IMR-90 (cell line): ENCODE measurements at places on chromosomes 7 and 10. TPM values are rescaled to one million over a fixed set of nuclear protein-coding genes. Genes with fewer than 3 reads are reported as not detected.

LRRC18 gene
- not detected in 2 replicates for total RNA-seq

TUBGCP2 gene
- 65.0 and 72.6 TPM in 2 replicates for total RNA-seq

SAMD9L gene
- total RNA-seq: 4.1 and 6.4 TPM in 2 replicates

MAT1A gene
- total RNA-seq: not detected in 2 replicates

MEIG1 gene
- total RNA-seq: not detected in 2 replicates

FAM241B gene
- total RNA-seq: 0.18 and 0.28 TPM in 2 replicates

BAG3 gene
- total RNA-seq: 5.4 and 5.8 TPM in 2 replicates

NUTM2E gene
- total RNA-seq: not detected in 2 replicates

TNS3 gene
- total RNA-seq: 58.9 and 64.3 TPM in 2 replicates

BMPER gene
- total RNA-seq: 7.5 and 7.9 TPM in 2 replicates

CALML3 gene
- not detected in 2 replicates for total RNA-seq

FAM24B gene
- total RNA-seq: 1.6 and 2.2 TPM in 2 replicates

NPSR1 gene
- total RNA-seq: not detected in 2 replicates

ZPBP gene
- total RNA-seq: not detected in 2 replicates

HSPA12A gene
- total RNA-seq: 16.1 and 18.6 TPM in 2 replicates

CALD1 gene
- total RNA-seq: 487 and 532 TPM in 2 replicates

NEUROD6 gene
- not detected in 2 replicates for total RNA-seq

CDC14C gene
- total RNA-seq: under 0.01 TPM in 2 replicates

ADRB1 gene
- total RNA-seq: not detected in 2 replicates

PRF1 gene
- not detected in 2 replicates for total RNA-seq

GRCh38 chr7:36192053-36192824, 39.2 kb downstream of the EEPD1 start:
- peak overlapping the region; percentile 83 for H3K27ac ChIP-seq
- H3K4me1 ChIP-seq: peaks cover 32% of the 10 kb centered on the region
- DNase-seq: peak; percentile 98
- no peaks in the 10 kb centered on the region for H3K27me3 ChIP-seq

DNA sequence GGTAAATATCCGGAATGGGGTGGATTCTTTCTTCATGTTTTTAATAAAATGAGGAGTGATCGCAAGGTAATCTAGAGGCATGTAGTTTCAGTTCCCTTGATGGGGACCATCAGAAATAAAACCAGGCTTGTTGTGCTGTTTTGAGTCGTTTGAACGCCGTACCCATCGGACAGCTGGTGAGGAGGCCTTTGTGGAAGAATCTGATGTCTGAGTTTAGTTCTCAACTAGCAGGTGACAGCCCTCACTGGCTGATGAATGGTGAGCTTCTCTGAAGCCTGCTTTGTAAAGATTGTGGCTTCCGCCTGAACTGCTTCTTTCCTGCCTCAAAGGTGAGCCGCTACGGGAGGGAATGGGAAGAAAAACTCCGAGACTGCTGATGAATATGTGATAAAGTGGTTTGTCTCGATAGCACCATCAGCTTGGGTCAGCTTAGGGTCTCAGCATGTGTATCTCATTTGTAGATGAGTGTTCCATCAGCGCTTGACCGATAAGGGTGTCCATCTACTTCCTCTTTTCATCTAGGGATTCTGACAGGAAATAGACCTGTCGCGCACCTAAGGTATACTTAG, 977 bp downstream of the TMEM248 start:
- peak overlapping the region; percentile 50 for H3K4me3 ChIP-seq
- no peaks in the 10 kb centered on the region for H3K27me3 ChIP-seq
- no peaks in the 10 kb centered on the region for H3K4me1 ChIP-seq
- DNase-seq: no peak

DNA sequence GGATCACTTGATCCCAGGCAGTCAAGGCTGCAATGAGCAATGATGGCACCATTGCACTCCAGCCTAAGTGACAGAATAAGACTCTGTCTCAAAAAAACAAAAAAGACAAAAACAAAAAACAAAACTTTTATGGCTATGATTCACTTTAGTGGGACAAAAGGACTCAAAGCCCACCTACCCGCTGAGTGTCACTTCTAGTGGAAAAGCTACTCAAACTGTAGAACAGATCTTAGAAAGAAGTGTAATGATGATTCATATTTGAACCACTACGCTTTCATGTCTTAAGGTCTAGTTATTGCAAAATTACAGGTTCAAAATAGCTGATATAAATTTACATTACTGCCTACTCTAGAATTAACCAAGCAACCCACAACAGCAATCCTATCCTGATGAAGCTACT, 47.1 kb upstream of the OTUD1 start:
- no peaks in the 10 kb centered on the region for H3K27me3 ChIP-seq
- H3K4me1 ChIP-seq: no peaks in the 10 kb centered on the region
- H3K36me3 ChIP-seq: no peaks in the 10 kb centered on the region
- no peak overlapping the region for H3K4me3 ChIP-seq
- DNase-seq: no peak

- H3K27ac ChIP-seq: no peak overlapping the region
- H3K4me3 ChIP-seq: no peak overlapping the region
- H3K36me3 ChIP-seq: no peaks in the 10 kb centered on the region
- H3K27me3 ChIP-seq: no peaks in the 10 kb centered on the region; the same call in 1 of the 2 replicates
- no peaks in the 10 kb centered on the region for H3K4me1 ChIP-seq
These were observed 135.6 kb upstream of the RET start for GRCh38 chr10:42941295-42941644.

GRCh38 chr7:14085901-14086300, 96.4 kb upstream of the ETV1 start:
- H3K4me3 ChIP-seq: no peak overlapping the region
- H3K27ac ChIP-seq: no peak overlapping the region
- DNase-seq: no peak
- no peaks in the 10 kb centered on the region for H3K27me3 ChIP-seq
- H3K36me3 ChIP-seq: no peaks in the 10 kb centered on the region
- no peaks in the 10 kb centered on the region for H3K4me1 ChIP-seq

DNA sequence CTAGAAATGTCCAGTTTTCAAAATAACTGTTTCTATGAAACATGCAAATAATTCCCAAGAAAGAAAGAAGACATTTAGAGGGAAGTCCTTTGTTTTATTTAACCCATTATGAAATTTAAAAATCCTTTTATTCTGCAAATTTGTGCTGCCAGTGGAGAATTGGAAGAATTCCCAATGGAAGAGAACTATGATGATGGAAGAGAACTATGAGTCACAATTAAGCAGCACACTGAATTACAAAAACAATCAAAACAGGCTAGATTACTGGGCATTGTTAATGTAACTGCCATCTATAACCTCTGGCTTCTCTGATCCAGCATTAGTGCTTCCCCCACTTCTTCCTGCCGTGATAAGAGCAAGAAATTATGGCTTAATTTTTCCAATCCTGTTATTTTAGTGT, 126.2 kb upstream of the FEZF1 start:
- H3K4me3 ChIP-seq: no peak overlapping the region
- no peak for DNase-seq
- no peaks in the 10 kb centered on the region for H3K27me3 ChIP-seq
- H3K4me1 ChIP-seq: no peaks in the 10 kb centered on the region

- no peak for DNase-seq
- H3K27ac ChIP-seq: no peak overlapping the region
- H3K4me1 ChIP-seq: no peaks in the 10 kb centered on the region
- H3K4me3 ChIP-seq: no peak overlapping the region
These were observed 38.3 kb upstream of the SFMBT2 start for GRCh38 chr10:7449063-7449695.

GRCh38 chr7:123198111-123198510, 1.7 kb downstream of the SLC13A1 start:
- DNase-seq: no peak
- H3K27me3 ChIP-seq: no peaks in the 10 kb centered on the region
- no peak overlapping the region for H3K27ac ChIP-seq
- H3K4me1 ChIP-seq: no peaks in the 10 kb centered on the region

DNA sequence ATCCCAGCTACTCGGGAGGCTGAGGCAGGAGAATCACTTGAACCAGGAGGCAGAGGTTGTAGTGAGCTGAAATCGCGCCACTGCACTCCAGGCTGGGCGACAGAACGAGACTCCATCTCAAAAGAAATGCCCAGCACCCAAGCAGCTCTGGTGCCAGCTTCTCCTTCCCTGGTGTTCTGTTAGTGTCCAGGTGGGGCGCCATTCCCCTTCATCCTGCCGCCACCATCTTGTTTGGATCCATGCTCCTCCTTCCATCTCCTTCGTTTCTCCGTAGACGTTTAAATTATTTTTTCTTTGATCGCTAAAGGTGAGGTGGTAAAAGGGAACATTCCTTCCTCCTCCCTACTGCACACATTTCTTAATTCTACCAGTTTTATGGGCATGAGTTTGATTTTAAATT, 30.3 kb downstream of the PROSER2 start:
- no peaks in the 10 kb centered on the region; the same call in none of the 2 replicates for H3K36me3 ChIP-seq
- H3K27ac ChIP-seq: no peak overlapping the region
- no peak for DNase-seq
- H3K27me3 ChIP-seq: no peaks in the 10 kb centered on the region
- no peak overlapping the region for H3K4me3 ChIP-seq

DNA sequence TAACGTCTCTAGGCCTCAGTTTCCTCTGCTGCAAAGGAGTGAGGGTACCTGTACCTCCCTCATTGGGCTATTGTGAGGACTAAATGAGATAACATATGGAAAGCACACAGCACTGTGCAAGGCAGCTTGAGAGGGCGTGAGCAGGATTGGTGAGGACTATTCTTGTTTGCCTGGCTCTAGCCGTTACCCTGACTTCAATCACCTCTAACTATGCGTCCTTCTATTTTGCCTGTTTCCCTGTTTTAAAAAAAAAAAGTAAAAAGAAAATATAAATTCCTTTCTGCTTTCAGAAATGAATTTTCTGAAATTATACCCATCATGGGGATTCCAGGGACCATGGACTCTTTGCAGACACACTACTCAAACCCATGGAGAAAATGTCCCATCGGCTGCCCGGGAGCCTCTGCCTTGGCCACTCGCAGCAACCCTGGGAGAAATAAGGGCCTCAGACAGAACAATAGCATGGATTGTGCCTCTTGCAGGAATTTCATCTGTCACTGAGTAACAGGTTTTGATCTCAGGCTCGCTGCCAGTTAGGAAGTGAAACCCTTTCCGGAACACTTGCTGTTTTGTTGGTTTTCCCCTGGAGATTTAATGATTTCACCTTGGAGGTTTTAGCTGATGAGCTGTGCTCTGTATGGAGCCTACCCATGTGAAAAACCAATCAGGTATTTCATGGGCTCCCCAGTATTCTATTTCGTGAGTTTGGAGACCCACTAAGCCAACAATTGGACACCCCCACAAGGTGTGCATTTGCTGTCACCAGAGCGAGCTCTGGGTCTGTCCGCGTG, 55.6 kb downstream of the STEAP1B start:
- H3K4me3 ChIP-seq: no peak overlapping the region
- H3K27ac ChIP-seq: no peak overlapping the region
- H3K4me1 ChIP-seq: peaks cover 2% of the 10 kb centered on the region
- no peaks in the 10 kb centered on the region for H3K36me3 ChIP-seq
- DNase-seq: no peak
- no peaks in the 10 kb centered on the region for H3K27me3 ChIP-seq

GRCh38 chr7:45581271-45581780, 7.2 kb downstream of the ADCY1 start:
- H3K27ac ChIP-seq: no peak overlapping the region
- no peaks in the 10 kb centered on the region for H3K4me1 ChIP-seq
- H3K36me3 ChIP-seq: no peaks in the 10 kb centered on the region
- DNase-seq: no peak
- H3K27me3 ChIP-seq: peaks cover 34% of the 10 kb centered on the region
- H3K4me3 ChIP-seq: no peak overlapping the region

- H3K4me1 ChIP-seq: no peaks in the 10 kb centered on the region
- H3K27me3 ChIP-seq: peaks cover 36% of the 10 kb centered on the region
- H3K27ac ChIP-seq: no peak overlapping the region
These were observed 129.7 kb downstream of the C10orf105 start for GRCh38 chr10:71589617-71590551.

GRCh38 chr7:13800694-13801448, 188.6 kb downstream of the ETV1 start:
- no peak overlapping the region for H3K4me3 ChIP-seq
- H3K36me3 ChIP-seq: no peaks in the 10 kb centered on the region
- no peaks in the 10 kb centered on the region for H3K4me1 ChIP-seq
- no peaks in the 10 kb centered on the region for H3K27me3 ChIP-seq
- no peak overlapping the region for H3K27ac ChIP-seq

- no peak overlapping the region for H3K4me3 ChIP-seq
- H3K36me3 ChIP-seq: no peaks in the 10 kb centered on the region
- no peaks in the 10 kb centered on the region for H3K27me3 ChIP-seq
- H3K4me1 ChIP-seq: peaks cover 14% of the 10 kb centered on the region
These were observed 133.7 kb downstream of the ARHGAP22 start for GRCh38 chr10:48470893-48471805.

GRCh38 chr10:58943256-58943890, 233.1 kb upstream of the PHYHIPL start:
- no peak overlapping the region for H3K4me3 ChIP-seq
- no peak overlapping the region for H3K27ac ChIP-seq
- H3K27me3 ChIP-seq: peaks cover 15% of the 10 kb centered on the region
- H3K4me1 ChIP-seq: no peaks in the 10 kb centered on the region

DNA sequence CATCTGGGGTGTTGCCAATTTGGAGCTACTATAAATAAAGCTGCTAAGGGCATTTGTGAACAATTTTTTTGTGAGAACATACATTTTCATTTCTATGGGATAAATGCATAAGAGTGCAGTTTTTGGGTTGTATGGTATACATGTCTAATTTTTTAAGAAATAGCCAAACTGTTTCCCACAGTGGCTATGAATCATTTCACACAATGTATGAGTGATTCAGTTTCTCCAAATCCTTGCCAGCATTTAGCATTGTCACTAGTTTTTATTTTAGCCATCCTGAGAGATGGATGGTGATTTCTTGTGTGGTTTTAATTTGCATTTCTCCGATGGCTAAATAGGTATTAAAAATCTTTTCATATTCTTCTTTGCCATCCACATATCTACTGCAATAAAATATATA, 105.3 kb downstream of the AMPH start:
- H3K4me1 ChIP-seq: no peaks in the 10 kb centered on the region
- no peaks in the 10 kb centered on the region for H3K36me3 ChIP-seq
- no peaks in the 10 kb centered on the region for H3K27me3 ChIP-seq
- no peak overlapping the region for H3K4me3 ChIP-seq
- no peak overlapping the region for H3K27ac ChIP-seq

DNA sequence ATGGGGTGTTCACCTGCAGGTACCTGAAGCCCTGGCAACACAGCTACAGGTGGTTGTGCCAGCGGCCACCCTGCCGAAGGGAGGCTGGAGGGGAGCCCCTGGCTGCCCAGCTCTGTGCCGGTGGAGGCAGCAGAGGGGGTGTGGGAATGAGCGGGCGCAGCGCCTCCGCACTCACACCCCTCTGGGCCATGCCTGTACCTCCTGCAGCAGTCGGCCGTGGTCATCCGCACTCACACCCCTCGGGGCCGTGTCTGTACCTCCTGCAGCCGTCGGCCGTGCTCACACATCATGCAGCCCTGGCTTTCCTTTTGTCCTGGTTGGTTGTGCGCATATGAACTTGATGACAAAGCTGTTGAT, 1.7 kb downstream of the ZNF511 start:
- H3K4me3 ChIP-seq: no peak overlapping the region
- peaks cover 8% of the 10 kb centered on the region for H3K4me1 ChIP-seq
- DNase-seq: no peak
- H3K36me3 ChIP-seq: peaks cover 14% of the 10 kb centered on the region; the same call in 1 of the 2 replicates
- H3K27ac ChIP-seq: no peak overlapping the region

DNA sequence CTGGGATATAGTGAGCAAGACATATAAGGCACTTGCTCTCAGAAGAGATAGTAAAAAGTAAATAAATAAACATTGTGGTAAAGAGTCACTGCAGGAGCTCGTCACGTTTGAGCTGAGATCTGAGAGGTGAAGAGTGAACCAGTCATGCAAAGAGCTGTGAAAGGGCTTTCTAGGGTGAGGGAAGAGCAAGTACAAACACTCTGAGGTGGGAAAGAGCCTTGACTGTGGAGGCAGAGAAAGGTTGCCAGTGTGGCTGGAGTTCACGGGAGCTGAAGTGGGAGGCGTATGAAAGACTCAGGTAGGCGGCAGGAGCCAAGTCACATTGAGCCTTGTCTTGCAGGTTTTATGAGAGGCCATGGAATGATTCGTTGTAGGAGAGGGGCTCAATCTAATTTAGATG, 141.0 kb downstream of the C1GALT1 start:
- H3K4me1 ChIP-seq: no peaks in the 10 kb centered on the region
- H3K4me3 ChIP-seq: no peak overlapping the region
- no peak for DNase-seq
- no peaks in the 10 kb centered on the region for H3K27me3 ChIP-seq
